ENCODE measurements at places on chromosomes 16 and 17. TPM values are rescaled to one million over a fixed set of nuclear protein-coding genes. Genes with fewer than 3 reads are reported as not detected.

Gene TNS4
- 0.39 TPM for total RNA-seq

Gene NFATC2IP
- 23.8 TPM for total RNA-seq

Gene TVP23A
- total RNA-seq, result not detected

Gene GSG1L
- not detected for total RNA-seq

Gene PYDC1
- not detected for total RNA-seq

Gene PMP22
- 98.3 TPM for total RNA-seq

Gene ITGAD
- not detected for total RNA-seq

Gene PSMC5
- total RNA-seq, result 92.3 TPM

Gene KRT37
- not detected for total RNA-seq

DNA sequence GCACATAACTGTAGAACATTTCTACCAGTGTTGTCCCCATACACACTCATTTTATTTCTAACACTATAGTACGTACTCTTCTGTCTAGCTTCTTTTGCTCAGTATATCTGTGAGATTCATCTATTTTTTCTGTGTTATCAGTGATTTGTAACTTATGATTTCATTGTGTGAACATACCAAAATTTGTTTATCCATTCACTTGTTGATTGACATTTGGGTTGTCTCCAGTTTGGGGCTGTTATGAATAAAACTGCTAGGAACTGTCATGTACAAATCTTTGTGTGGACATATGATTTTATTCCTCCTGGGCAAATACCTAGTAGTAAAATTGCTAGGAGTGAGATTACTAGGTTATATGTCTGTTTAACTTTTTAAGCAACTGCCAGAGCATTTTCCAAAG is 9.6 kb downstream of the CYB5B start:
- no peak overlapping the region for H3K27ac ChIP-seq
- peaks cover 7% of the 10 kb centered on the region for H3K4me1 ChIP-seq

- no peak for DNase-seq
- H3K4me3 ChIP-seq, result no peak overlapping the region
- no peaks in the 10 kb centered on the region for H3K36me3 ChIP-seq
- peak overlapping the region; percentile 43 for H3K27ac ChIP-seq
- H3K4me1 ChIP-seq, result peaks cover 17% of the 10 kb centered on the region
Measured at GRCh38 chr16:4172070-4172469, 55.8 kb upstream of the ADCY9 start.

- no peak overlapping the region for H3K4me3 ChIP-seq
- H3K4me1 ChIP-seq, result no peaks in the 10 kb centered on the region
- no peak for DNase-seq
- H3K27ac ChIP-seq, result no peak overlapping the region
- no peaks in the 10 kb centered on the region for H3K27me3 ChIP-seq
Measured at GRCh38 chr16:64617836-64618476, 503.9 kb downstream of the CDH11 start.

DNA sequence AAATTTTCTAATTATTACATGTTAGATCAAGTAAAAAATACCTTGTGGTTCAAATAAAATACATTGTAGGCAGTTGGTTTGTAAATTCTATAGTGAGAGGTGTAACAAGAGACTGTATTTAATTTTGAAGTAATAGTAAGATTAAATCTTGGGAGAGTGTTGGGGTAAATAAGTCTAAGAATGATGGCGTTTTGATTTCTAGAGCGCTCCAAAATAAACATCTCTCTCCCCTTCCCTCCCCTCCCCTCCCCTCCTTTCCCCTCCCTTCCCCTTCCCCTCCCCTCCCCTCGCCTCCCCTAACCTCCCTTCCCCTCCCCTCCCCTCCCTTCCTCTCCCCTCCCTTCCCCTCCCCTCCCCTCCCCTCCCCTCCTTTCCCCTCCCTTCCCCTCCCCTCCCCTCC is 200.6 kb upstream of the EEF2KMT start:
- no peak overlapping the region for H3K4me3 ChIP-seq
- H3K36me3 ChIP-seq, result no peaks in the 10 kb centered on the region
- no peak overlapping the region for H3K27ac ChIP-seq
- no peak for DNase-seq
- no peaks in the 10 kb centered on the region for H3K4me1 ChIP-seq

GRCh38 chr16:73255031-73255430 is 207.1 kb upstream of the ZFHX3 start:
- H3K4me1 ChIP-seq, result no peaks in the 10 kb centered on the region
- H3K4me3 ChIP-seq, result no peak overlapping the region
- DNase-seq, result no peak

GRCh38 chr16:85754413-85754812 is 3.5 kb upstream of the C16orf74 start:
- peaks cover 3% of the 10 kb centered on the region for H3K27me3 ChIP-seq
- no peak for DNase-seq
- H3K27ac ChIP-seq, result no peak overlapping the region
- H3K4me3 ChIP-seq, result no peak overlapping the region
- H3K36me3 ChIP-seq, result no peaks in the 10 kb centered on the region

GRCh38 chr17:80482058-80482318 is 5.6 kb upstream of the NPTX1 start:
- H3K27me3 ChIP-seq, result peaks cover 40% of the 10 kb centered on the region
- H3K27ac ChIP-seq, result no peak overlapping the region
- DNase-seq, result no peak
- H3K4me3 ChIP-seq, result no peak overlapping the region
- H3K4me1 ChIP-seq, result peaks cover 6% of the 10 kb centered on the region
- H3K36me3 ChIP-seq, result no peaks in the 10 kb centered on the region

- DNase-seq, result no peak
- no peaks in the 10 kb centered on the region for H3K36me3 ChIP-seq
- peaks cover 26% of the 10 kb centered on the region for H3K4me1 ChIP-seq
- H3K27ac ChIP-seq, result peak overlapping the region; percentile 91
Measured at GRCh38 chr16:67561501-67561823, 864 bp upstream of the CTCF start.

GRCh38 chr17:42886283-42887176 is 14.1 kb upstream of the G6PC1 start:
- H3K27me3 ChIP-seq, result no peaks in the 10 kb centered on the region
- no peak overlapping the region for H3K27ac ChIP-seq
- no peak for DNase-seq
- no peak overlapping the region for H3K4me3 ChIP-seq
- H3K36me3 ChIP-seq, result no peaks in the 10 kb centered on the region

GRCh38 chr16:87133112-87133850 is 183.9 kb downstream of the C16orf95 start:
- no peaks in the 10 kb centered on the region for H3K27me3 ChIP-seq
- peaks cover 61% of the 10 kb centered on the region for H3K4me1 ChIP-seq
- DNase-seq, result no peak
- no peak overlapping the region for H3K4me3 ChIP-seq
- H3K27ac ChIP-seq, result peak overlapping the region; percentile 81

- no peak overlapping the region for H3K4me3 ChIP-seq
- H3K27me3 ChIP-seq, result no peaks in the 10 kb centered on the region
- peak overlapping the region; percentile 66 for H3K27ac ChIP-seq
- H3K36me3 ChIP-seq, result no peaks in the 10 kb centered on the region
Measured at GRCh38 chr17:78616946-78617345, 39.8 kb upstream of the DNAH17 start.

DNA sequence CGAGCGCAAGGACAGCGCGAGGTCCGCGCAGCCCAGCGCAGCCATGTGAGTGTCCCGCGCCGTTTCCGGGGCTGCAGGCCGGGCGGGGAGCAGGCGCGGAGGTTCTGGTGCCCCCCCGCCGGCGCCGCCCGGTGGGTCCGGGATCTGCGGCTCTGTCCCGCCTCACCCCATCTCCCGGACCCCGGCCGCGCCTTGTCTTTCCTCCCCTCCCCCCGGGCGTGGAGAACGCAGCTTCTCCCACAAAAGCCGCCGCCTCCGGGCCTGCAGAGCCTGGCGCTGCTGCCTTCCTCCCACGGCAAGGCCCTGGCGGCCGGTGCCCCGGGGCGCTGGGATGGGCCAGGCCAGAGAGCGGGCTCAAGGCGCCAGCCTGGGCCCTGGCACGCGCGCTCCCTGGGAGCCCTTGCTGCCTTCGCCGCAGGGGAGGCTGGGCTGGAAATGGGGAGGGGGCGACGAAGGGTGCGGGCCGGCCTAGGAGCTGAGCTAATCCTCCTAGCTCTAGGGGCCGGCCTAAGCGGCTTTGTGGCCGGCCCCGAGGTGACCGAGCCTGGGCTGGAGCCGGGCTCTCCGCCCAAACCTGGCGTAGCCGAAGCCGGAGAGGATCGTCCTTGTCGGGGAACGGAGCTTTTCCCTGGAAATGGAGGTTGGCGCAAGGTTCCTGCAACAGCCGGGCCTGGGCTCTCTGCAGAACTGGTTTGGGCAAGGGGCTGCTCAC is 397 bp downstream of the RIPOR1 start:
- DNase-seq, result no peak
- H3K27me3 ChIP-seq, result no peaks in the 10 kb centered on the region
- peak overlapping the region; percentile 96 for H3K4me3 ChIP-seq
- peaks cover 3% of the 10 kb centered on the region for H3K36me3 ChIP-seq
- peak overlapping the region; percentile 96 for H3K27ac ChIP-seq
- H3K4me1 ChIP-seq, result peaks cover 42% of the 10 kb centered on the region

GRCh38 chr17:42276359-42276608 is at the start of gene STAT5B:
STAT5B (minus strand) TSS chr17:42276391; CDS start chr17:42232127, 44,264 bp downstream.
- no peaks in the 10 kb centered on the region for H3K27me3 ChIP-seq
- peak within 1 kb of the TSS; percentile 90 for H3K4me3 ChIP-seq

GRCh38 chr17:55785181-55785580 is 34.3 kb downstream of the PCTP start:
- DNase-seq, result no peak
- H3K27ac ChIP-seq, result no peak overlapping the region
- no peaks in the 10 kb centered on the region for H3K27me3 ChIP-seq
- no peak overlapping the region for H3K4me3 ChIP-seq
- H3K36me3 ChIP-seq, result no peaks in the 10 kb centered on the region

GRCh38 chr17:46742565-46743270 is 75.8 kb downstream of the WNT3 start:
- no peaks in the 10 kb centered on the region for H3K27me3 ChIP-seq
- H3K4me1 ChIP-seq, result peaks cover 28% of the 10 kb centered on the region
- H3K4me3 ChIP-seq, result no peak overlapping the region
- DNase-seq, result no peak
- H3K27ac ChIP-seq, result peak overlapping the region; percentile 69

GRCh38 chr16:61413021-61413420 is 623.2 kb downstream of the CDH8 start:
- H3K27ac ChIP-seq, result no peak overlapping the region
- peaks cover 8% of the 10 kb centered on the region for H3K27me3 ChIP-seq
- DNase-seq, result no peak
- H3K36me3 ChIP-seq, result no peaks in the 10 kb centered on the region
- no peaks in the 10 kb centered on the region for H3K4me1 ChIP-seq

DNA sequence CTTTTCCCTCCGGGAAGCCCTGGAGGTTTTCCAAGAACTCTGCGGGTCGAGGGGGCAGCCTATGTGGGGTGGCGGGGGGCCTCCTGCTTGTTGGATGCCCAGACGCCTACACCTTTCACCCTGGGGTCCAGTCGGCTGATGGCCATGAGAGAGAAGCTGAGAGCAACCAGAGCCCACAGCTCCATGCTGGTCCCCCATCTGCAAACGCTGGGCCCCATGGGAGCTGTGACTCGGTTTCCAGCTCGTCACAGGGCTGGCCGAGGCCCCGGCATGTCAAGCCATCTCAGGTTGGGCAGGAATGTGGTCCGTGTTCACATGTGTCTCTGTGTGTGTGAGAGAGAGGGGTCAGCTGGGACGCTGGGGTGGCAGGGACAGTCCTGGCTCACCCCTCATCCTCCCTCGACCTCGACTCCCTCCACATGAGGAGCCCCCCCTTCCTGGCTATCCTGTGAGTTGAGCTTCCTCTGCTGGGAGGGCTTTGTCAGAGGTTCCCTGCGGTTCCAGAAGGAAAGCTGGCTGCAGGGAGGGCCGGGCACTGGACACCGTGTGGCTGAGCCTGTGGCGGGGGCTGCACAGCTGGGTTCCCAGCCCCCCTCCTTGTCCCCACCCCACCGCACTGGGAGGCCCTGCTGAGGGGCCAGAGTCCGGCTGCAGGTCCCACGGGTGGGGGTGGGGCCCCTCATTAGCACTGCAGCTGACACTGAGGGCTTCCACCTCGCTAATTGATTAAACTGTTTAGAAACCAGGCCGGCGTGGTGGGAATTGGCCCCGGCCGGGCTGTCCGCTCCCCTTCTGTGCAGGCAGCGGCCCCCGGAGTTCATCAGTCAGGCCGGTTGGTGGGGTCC is 19.1 kb downstream of the METRNL start:
- H3K27me3 ChIP-seq, result no peaks in the 10 kb centered on the region
- H3K4me1 ChIP-seq, result peaks cover 38% of the 10 kb centered on the region
- DNase-seq, result no peak
- peak overlapping the region; percentile 8 for H3K27ac ChIP-seq
- H3K4me3 ChIP-seq, result no peak overlapping the region

Measured in chondrocyte (in vitro differentiated cells).